Activated CD4-positive, alpha-beta T cell treated with anti-CD3 and anti-CD28 coated beads, Interleukin-2, amount 10 ng/mL, durations not matched to agents 7 days and 5 days (primary cell): ENCODE measurements at places on chromosomes 16 and 17. TPM values are rescaled to one million over a fixed set of nuclear protein-coding genes. Genes with fewer than 3 reads are reported as not detected.

DNA sequence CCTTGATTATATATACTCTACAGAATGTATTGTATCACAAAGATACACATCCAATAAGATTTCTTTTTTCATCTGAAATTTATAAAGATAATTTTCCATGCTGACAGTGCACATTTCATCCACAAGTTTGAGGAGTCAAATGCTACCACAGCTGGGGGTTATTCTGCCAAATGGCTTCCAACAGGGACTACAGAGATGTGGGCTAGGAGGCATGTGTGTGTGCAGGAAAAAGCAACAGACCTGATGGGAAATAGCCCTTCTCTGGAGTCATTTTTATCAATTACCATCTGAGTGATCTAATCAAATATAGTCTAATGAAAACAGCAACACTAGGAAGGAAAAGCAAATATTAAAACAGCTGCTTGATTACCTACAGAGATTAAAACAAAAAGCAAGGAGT is 290.5 kb downstream of the CEP112 start:
- no peak for DNase-seq

XYLT2 gene
- total RNA-seq: 22.1 TPM

GRCh38 chr16:54510685-54511221 is 224.2 kb upstream of the IRX3 start:
- DNase-seq: no peak

DNA sequence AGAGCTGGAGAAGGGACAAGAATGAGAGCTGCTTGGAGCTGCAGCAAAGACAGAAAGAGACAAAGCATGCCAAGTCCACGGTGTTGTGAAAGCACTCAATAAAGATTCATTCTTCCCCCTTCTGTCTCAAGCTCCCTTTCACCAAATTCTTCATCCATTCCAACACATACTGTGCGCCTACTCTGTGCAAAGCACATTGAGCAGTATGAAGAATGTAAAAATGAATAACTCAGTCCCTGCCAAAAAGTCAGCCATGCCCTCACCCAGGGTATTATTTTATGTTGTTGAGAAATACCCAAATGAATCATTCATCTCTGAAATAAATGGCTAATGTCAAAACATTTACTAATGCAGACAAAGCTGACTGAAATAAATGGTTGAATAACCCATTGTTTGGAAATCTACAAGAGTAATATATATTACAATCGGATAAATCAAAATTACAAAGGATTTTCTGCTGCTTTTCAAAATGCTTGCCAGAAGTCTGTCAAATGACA is 282.9 kb upstream of the IRX5 start:
- DNase-seq: no peak

ABI3 gene
- 59.4 TPM for total RNA-seq

- DNase-seq: no peak
Measured at GRCh38 chr16:89048090-89048725, 45.4 kb upstream of the ACSF3 start.

IRX5 gene
- total RNA-seq: 0.17 TPM

NPIPA3 gene
- total RNA-seq: 3.1 TPM

HS3ST3A1 gene
- 1.4 TPM for total RNA-seq

TMEM88 gene
- 0.87 TPM for total RNA-seq

STXBP4 gene
- 6.2 TPM for total RNA-seq

DNA sequence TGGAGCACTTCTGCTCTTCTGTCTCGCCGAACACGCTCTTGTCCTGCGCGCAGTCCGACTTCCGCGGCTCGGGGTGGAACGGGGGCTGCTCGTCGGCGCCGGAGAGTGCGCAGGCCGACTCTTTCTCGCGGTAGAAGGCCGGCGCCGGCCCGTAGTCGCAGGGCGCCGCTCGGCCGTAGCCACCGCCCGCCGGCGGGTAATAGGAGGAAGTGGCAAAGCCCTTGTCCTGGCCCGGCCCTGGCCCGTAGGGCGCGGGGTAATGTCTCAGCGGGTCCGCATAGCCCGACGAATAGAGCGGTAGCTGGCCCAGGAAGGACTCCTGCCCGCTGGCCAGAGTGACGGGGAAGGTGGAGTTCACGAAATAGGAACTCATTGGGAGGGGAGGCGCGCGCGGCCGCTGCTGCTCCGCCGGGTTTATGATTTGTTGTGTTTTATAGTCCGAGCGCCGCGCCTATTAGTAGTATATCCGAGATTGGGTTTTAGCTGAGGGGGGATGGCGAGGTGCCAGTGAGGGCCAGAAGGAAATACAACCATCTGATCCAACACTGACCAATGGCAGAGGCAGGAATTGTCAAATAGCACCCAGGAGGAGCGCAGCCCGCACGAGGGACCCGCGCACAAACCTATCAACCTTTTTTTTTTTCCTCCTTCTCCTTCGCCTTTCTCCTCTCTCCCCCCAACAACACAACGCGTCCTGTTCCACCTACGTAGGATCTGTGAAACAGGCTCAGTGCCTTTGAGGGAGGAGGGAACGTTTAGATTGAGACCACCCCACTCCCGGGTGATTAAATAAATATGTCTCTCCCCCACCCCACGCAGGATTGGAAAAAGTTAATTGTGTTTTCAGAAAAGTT is 4.4 kb upstream of the HOXB5 start:
- no peak for DNase-seq

DNA sequence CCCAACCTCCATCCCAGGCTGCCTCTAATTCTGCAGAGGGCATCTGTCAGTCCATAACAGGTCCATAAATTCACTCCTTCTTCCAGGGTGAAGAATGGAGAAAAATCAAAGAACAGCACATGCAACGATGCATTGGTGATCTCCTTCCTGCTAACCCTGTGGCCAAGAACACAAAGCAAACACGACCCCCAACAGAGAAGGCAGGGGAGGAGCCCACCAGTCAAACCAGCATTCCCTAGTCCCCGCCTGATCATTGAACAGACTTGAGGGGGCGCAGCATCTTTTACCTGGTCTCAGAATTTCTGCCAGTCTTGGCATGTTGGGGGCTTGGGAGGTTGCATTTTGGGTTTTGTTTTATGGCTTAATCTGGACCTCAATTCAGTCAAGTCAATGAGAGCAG is 476.0 kb downstream of the SLC39A11 start:
- no peak for DNase-seq

DNA sequence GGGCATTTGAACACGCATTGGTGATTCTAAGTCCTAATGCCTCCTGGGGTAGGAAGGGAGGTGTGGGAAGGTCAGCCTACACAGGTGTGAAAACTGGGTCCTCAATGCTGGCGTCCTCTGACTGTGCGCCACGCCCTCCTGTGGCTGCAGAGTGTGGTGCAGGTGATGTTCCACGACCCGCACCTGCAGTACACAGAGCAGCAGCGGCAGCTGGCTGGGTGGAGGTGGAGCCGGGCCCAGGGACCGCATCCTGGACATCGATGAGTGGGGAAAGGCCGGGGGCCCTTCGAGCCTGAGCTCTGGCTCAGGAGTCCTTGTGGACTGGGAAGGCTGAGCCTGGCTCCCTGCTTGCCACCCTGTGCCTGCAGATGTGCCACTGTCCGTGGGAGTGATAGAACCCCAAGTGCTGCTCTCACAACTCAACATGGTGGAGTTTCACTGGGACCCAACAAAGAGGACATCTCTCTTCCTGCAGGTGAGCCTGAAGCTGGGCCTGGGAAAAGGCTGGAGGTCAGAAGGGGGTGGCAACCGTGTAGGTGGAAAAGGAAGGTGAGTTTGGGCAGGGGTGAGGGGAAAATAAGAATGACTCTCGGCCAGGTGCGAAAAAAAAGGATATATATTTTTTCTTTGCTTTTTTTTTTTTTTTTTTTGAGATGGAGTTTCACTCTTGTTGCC is 14.0 kb upstream of the STAC2 start:
- DNase-seq: peak; percentile 68

SLC52A1 gene
- 0.48 TPM for total RNA-seq

- DNase-seq: no peak
Measured at GRCh38 chr17:46869975-46870803, 18.8 kb downstream of the WNT9B start.

GRCh38 chr17:81842725-81843504 is 8.1 kb upstream of the PPP1R27 start:
- DNase-seq: no peak

HEATR9 gene
- total RNA-seq: 0.17 TPM

- no peak for DNase-seq
Measured at GRCh38 chr17:55644346-55644745, 78.3 kb downstream of the TMEM100 start.

KRT13 gene
- total RNA-seq: not detected

- no peak for DNase-seq
Measured at GRCh38 chr17:37292429-37293139, 83.2 kb upstream of the C17orf78 start.

RHBDF1 gene
- 0.10 TPM for total RNA-seq

EPOP gene
- total RNA-seq: 7.5 TPM

- DNase-seq: no peak
Measured at GRCh38 chr16:21568502-21569189, 30.7 kb upstream of the METTL9 start.
